ENCODE measurements at places on chromosomes 6 and 20.

GRCh38 chr6:150409576-150410066 is 40.8 kb downstream of the IYD start:
- no peak for DNase-seq

DNA sequence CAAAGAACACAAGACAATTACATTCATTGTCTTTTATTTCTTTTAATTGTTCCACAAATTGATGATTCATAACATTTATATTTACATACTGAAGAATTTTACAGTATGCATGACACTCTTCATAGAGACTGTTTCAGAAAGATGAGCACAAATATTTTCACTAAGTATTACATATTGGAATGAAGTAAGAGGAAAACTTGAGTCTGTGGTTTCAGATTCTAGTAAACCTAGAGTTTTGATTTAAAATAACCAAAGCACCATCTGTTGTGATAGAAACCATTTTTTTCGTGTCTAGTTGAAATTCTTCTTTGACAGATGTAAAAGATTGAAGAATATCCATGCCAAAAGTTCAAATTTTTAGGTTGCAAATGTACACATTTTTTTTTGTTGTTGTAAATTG is 32.1 kb upstream of the OPN5 start:
- DNase-seq = no peak

DNA sequence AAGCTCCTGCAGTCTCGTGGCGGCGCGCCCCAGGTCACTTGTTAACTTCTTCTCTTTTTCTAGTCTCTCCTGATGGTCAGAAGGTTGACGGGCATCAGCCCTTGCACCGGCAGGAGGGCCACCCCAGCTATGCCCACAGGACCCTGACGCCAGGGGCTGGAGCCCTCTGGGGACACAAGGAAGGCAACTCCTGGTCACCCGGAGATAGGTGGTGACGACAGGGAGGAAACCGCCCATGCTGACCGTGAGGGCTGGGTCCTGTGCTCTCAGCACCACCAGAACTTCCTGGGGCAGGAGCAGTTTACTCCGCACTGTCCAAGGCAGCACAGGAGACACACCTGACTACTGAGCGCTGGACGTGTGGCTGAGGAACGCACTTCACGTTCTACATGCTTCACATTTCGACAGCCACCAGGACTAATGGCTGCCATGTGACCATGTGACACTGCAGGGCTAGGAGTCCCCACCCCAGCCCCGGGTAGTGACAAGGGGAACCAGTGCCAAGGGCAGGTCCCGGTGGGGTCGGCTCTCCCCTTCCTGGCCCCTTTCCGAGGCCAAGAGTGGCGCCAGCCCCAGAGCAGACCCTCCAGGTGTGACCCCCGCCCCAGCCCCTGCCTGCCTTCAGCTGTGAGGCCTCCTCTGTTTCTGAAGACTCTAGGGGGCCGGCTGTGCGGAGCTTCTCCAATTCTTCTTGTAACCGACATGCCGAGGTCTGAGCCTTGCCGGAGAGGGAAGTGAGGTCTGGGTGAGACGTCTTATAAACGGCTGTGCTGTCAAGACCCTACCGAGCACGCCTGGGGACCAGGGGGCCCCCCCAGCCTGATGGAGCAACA is 45.2 kb downstream of the DSTN start:
- DNase-seq = no peak

GRCh38 chr6:136225496-136225895 is 24.6 kb downstream of the MTFR2 start:
- no peak for DNase-seq

- DNase-seq = no peak
These were observed 9.0 kb upstream of the SLC2A10 start for GRCh38 chr20:46700481-46700880.

Data from H9 (cell line).